ENCODE measurements at places on chromosomes 7 and 10.

DNA sequence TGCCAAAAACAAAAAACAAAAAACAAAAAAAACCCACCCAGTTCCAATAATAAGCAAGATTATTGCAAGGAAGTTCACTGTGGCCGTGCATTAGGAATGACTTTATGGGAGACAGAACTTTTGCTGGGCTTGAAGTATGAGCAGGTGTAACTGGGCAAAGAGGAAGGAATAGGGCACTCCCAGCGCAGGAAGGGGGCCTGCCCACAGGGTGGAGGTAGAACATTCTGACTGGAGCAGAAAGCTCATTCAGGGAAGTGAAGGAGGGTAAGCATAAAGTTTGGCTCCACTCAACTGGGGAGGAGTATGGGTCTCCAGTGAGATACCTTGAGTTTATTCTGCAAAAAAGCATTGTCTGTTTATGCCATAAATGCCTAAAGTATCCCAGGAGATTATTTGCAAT, 42.1 kb upstream of the WIPF3 start:
- DNase-seq, result no peak

DNA sequence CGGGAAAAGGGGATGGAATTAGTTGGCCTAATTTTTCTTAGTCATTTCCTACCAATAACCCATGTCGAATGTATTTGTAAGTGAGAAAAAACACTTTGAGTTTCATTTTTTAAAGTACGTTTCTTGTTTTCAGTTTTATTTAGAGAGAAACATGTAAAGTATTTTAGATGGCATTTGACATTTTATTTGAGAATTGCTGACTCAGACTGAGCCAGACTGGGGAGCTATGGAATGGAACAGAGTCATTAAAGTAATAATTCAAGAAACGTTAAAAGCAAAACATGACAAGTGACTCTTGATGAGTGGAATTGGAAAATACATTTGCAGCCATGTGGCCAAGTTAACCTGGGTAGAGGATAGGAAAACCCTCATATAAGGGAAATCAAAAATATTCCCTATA, 286.1 kb upstream of the NPSR1 start:
- DNase-seq, result no peak

- no peak for DNase-seq
These were observed 80.9 kb upstream of the TFEC start for GRCh38 chr7:116111475-116111874.

DNA sequence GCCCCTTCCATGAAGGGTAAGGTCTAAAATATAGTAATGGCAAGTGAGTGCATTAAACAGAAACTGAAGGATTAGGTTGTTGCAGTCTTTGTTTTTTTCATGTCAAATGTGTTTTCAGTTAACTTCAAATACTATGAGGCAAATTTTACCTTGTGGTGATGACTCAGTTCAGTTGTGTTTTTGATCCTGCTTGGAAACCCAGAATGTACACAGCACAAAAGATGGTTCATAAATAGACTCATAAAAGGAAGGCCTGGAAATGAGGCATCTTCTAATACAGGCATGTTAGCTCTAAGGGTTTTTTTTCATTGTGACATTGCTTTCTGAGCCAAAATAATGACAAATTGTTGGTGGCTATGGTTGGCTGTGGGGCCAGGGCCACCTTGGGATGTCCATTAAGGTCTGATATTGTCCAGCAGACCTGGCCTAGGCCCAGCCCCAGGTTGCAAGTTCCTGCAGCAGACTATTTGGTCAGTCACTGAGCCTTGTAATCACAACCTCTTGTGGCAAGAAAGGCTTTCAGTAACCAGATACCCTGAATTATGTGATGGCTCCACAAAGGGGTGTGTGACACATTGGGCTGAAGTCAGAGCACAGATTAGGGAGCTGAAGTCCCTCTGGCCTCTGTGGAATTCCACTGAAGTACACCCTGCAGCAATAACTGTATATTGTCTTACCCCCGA, 69.0 kb upstream of the SAMD8 start:
- peak; percentile 52 for DNase-seq

- no peak for DNase-seq
These were observed 253.3 kb downstream of the SEMA3A start for GRCh38 chr7:83941300-83941699.

DNA sequence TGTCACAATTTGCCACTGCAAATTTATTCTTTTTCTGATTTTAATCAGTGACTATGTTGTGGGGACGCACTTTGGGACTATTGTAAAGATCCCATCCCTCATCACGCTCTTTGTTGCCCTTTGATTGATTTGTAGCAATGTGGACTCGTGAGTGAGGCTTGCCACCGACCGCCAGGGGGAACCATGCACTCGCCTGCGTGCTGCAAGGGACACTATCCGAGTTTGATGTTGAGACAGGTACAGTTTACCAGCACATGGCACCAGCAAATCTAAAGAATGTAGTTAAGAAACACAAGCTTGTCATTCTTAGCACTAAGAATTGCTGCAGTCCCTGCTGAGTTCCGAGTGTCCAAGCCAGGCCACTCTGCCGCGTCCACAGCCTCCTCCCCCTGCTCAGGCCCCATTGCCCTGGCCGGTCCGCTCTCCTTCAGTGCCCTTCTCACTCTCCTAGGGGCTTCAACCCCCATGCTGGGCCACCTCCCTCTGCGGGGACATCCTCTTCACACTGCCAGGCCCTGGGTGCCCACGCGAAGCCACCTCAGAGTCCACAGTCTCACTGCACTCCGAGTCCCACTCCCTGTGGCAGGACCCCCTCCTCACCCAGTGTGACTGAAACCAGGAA, 2.0 kb upstream of the SFTPA2 start:
- DNase-seq, result peak; percentile 13

GRCh38 chr10:75166623-75166972, 44.0 kb upstream of the VDAC2 start:
- no peak for DNase-seq

All from AG04450 (cell line).